A172 (cell line): ENCODE measurements at places on chromosomes 4 and X. TPM values are rescaled to one million over a fixed set of nuclear protein-coding genes. Genes with fewer than 3 reads are reported as not detected.

The NMU gene
- 38.9 and 55.0 TPM in 2 replicates for total RNA-seq

The NLGN4X gene
- total RNA-seq: 0.74 and 1.5 TPM in 2 replicates

The LGI2 gene
- total RNA-seq: 0.19 and 0.93 TPM in 2 replicates

The FGG gene
- not detected in 2 replicates for total RNA-seq

The BEND2 gene
- total RNA-seq: 1.4 and 2.6 TPM in 2 replicates

The GPR119 gene
- not detected in 2 replicates for total RNA-seq

The MAGEB1 gene
- not detected in 2 replicates for total RNA-seq

The MXRA5 gene
- 0.84 and 1.1 TPM in 2 replicates for total RNA-seq

The ABLIM2 gene
- total RNA-seq: 1.3 and 5.1 TPM in 2 replicates

The CLDN22 gene
- not detected in 2 replicates for total RNA-seq

The CFAP97 gene
- 42.5 and 55.3 TPM in 2 replicates for total RNA-seq

The GABRA4 gene
- 1.1 TPM in 1 of 2 replicates, not detected in the other for total RNA-seq

The TRPC5OS gene
- not detected in 2 replicates for total RNA-seq

The SORBS2 gene
- 9.3 and 14.2 TPM in 2 replicates for total RNA-seq

The COL4A6 gene
- 0.03 and 0.24 TPM in 2 replicates for total RNA-seq

The UCHL1 gene
- total RNA-seq: 2,111 and 2,441 TPM in 2 replicates
